Cerebellar nuclear complex (tissue), 1 donor: ENCODE measurements at places on chromosomes 2 and 18.

- DNase-seq = no peak
These were observed 71.0 kb upstream of the ST3GAL5 start for GRCh38 chr2:85959826-85960225.

GRCh38 chr2:18440141-18440661, 120.3 kb downstream of the RDH14 start:
- DNase-seq = no peak

- no peak for DNase-seq
These were observed 148.8 kb upstream of the PGAP1 start for GRCh38 chr2:197075281-197075680.

GRCh38 chr2:10028988-10029874, 14.1 kb upstream of the KLF11 start:
- DNase-seq = no peak

DNA sequence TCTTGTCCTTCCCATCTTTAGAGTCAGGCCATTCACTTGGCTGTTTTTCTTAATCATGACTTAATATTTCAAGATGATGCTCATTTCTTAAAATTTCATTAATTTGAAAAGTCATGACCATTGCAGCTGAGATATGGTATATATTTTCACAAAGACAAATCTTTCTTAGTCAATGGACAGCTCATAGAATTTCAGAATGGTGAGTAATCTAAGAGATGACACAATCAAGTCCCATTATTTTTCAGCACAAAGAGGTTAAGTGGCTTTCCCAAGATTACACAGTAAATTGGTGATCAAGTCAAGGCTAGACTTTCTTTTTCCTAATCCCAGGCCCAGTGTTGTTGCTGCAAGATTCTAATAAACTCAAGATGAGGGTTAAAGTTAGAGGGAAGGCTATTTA, 34.4 kb upstream of the NT5C1B start:
- no peak for DNase-seq

DNA sequence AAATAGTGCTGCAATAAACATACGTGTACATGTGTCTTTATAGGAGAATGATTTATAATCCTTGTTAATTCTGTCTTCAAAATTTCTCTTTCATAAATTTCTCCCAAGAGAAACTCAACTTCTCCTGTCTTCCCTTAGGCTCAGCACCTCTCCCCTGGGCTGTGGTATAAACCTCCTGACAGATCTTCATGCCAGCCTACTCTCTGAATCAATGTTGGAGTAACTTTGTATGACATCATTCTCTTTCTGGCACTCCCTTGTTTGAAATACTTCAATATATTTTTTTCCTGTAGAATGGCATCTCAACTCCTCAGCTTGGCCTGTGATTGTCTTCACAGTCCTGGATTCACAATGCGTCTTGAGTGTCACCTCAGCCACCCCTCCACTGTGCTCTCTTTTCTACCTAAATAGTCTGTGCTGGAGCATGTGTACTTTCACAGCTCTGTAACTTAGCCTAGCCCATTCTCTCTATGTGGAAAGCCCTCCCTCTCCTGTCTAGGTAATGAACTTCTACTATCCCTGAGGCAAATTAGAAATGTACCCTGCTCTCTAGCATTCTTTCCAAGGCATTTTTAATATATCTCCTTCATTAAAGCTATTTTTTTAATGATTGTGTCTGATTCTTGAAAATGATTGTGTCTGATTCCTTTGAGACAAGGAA, 649.9 kb upstream of the FANCL start:
- DNase-seq = no peak

DNA sequence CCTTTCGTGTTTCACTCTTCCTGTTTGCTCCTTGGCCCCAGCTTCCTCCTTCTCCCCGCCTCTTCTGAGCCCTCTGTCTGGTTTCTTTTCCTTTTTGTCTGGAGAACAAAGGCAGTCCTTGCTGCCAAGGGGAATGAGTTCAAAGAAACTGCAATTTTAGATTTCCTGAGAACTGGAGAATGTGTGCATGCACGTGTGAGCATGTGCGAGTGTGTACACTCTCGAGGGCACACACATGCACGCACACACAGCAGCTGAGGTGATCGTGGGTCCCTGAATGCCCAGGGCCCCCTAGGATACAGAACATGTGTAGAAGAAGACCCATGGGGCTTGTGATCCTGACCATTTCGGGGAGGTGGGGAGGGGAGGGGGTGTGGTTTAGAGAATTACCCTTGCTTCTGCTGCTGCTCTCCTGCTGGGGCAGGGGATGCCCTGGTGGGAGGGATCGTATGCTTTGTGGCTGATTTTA, 151.8 kb downstream of the DYSF start:
- no peak for DNase-seq
